Inflammatory macrophage treated with lipopolysaccharide for 1 hour (primary cell): ENCODE measurements at places on chromosomes 6 and 20.

GRCh38 chr6:139654309-139654708, 279.9 kb upstream of the CITED2 start:
- DNase-seq = no peak

GRCh38 chr6:102553214-102553613, 1159.7 kb downstream of the GRIK2 start:
- DNase-seq = no peak

DNA sequence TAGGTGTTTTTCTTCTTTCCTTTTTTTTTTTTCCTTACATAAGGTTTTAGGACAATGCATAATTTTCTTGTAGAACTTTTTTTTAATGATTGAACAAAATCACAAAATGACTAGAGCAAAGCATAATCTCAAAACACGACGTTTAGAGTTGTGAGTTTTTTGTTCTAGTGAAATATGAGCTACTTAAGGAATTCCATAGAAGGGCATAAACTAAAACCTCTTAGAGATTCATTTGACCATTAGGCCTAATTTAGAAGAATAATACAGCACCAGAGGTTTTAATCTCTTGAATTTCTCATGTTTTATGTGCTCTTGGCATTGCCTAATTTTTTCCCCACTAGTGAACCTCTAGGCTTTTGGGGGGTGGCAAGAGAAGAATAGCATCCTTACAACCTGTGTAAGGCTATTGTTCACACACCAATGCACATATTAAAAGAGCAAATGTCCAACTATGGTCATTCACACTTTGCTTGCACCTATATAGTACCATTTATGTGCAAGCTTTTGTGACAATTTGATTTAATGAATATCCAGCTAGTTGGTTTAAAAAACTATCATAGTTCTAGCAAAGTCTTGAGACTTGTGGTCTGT, 44.6 kb downstream of the HMGN3 start:
- DNase-seq = no peak

- peak; percentile 77 for DNase-seq
Observed at GRCh38 chr6:110664933-110665332, 150.3 kb downstream of the CDK19 start.

GRCh38 chr6:39508515-39508914, 186.0 kb upstream of the KCNK16 start:
- no peak for DNase-seq

DNA sequence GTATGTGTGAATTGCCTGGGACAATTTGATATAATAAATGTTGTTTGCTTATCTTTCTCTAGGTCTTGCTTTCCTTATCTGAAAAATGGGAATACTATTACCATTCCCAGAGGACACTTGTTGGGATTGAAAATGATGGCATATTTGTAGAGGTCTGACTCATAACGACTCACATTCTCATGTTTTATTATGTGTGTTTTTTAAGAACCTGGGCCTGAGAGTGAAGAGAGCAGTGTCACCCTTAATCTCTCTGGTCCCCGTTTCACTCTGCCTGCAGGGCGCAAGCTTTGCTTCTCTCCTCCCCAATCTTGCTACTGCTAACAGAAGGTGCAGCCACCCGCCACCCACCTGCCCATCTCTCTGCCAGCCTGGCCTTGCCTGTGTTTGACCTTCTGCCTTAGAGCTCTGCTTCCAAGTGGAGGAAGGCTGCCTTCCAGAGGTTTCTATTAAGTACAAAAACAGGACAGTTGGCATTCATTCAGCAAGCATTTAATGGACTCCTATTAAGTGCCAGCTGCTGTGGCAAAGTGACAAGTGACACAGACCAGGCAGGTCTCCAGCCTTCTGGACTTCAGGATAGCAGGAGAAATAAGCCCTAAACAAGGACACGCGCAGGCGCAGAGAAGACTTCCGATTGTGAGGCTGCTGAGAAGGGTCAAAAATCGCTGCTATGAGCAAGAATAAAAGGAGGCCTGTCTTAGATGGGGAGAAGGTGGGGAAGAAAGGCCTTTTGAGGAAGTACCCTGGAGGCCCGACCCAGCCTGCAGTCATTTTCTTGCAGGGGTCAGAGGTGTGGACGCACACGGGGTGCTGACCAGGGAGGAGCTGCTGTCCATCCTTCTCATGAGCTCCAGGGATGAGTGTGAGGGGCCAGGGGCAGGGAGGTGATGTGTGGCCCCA, 112.5 kb downstream of the JPH2 start:
- no peak for DNase-seq

GRCh38 chr6:49565855-49566254, 15.4 kb downstream of the C6orf141 start:
- no peak for DNase-seq

DNA sequence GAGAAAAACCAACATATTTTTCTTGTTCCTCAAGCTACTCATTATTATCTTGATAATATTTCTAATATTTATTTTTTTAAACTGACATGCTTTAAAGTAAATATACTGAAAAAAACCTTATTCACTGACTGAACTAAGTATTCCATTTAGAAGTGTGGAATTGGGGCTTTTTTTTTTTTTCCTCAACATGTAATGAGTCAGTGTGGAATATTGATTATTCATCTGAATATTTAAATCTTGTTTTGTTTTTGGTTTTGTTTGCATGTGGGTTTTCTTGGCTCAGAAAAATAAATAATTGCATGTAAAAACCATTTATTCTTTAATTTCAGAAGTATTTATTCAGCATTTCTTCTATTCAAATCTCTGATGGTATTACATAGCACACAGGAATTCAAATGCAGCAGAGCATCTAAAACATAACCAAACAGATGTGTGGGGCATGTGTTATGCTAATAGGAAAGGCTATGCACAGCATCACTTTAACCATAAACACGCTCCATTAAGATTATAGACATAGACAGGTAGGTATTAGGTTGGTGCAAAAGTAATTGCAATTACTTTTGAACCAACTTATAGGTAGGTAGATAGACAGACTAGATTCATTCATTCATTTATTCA, 166.5 kb downstream of the PLCB1 start:
- no peak for DNase-seq

GRCh38 chr6:80940976-80941375, 811.5 kb downstream of the TENT5A start:
- DNase-seq = no peak
